ENCODE measurements at places on chromosomes 12 and 14.

GRCh38 chr14:35229084-35229791, 62.9 kb upstream of the PSMA6 start:
- DNase-seq: peak; percentile 18

- no peak for DNase-seq
Observed at GRCh38 chr12:126033751-126034150, 968.5 kb downstream of the AACS start.

GRCh38 chr12:51923506-51924365, 16.4 kb downstream of the ACVRL1 start:
- peak; percentile 26 for DNase-seq

DNA sequence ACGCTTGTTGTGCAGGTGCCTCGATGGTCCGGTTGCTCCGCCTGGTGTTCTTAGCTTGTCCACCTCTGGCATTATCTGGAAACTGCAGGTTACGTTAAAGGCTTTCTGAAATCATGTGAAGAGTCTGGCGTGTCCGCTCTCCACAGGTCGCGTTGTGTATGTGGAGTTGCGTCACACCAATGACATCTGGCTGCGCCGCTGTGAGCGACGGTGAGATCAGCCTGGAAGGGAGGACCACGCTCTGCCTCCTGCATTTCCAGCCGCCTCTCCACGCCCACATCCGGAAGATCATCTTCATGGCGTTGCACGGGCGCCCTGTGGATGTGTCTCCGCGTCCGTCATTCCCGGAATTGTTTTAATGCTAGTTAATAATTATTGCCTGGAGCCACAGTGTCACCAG, 50.6 kb upstream of the GALNT9 start:
- DNase-seq: no peak

- no peak for DNase-seq
Observed at GRCh38 chr14:69615121-69615495, 3.7 kb downstream of the SUSD6 start.

- DNase-seq: peak; percentile 50
Observed at GRCh38 chr12:44875954-44876543, at the start of gene NELL2. Gene NELL2, minus strand, starts transcription at chr12:44876315. Its CDS starts 446 bp downstream, at chr12:44875869.

GRCh38 chr12:31558521-31558920, 32.4 kb downstream of the DENND5B start:
- no peak for DNase-seq

DNA sequence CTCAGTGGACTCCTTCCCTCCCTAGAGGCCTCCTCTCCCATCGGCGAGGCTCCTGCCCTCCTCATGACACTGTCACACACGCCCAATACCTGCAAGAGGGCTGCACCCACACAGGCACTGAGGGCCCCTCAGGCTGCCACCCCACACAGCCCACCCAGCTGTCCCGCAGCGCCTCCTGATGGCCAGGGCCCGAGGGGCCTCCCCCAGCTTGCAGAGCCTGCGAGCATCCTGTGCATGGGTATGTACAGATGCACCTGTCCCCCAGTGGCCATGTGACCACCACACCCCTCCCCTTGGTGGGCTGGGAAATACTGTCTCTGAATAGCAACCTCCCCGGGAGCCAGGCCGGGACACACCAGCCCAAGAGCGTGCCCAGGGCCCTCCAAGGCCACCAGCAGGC, 19.0 kb upstream of the NUDT14 start:
- DNase-seq: no peak

- no peak for DNase-seq
Observed at GRCh38 chr14:57382283-57382682, 8.1 kb upstream of the NAA30 start.

DNA sequence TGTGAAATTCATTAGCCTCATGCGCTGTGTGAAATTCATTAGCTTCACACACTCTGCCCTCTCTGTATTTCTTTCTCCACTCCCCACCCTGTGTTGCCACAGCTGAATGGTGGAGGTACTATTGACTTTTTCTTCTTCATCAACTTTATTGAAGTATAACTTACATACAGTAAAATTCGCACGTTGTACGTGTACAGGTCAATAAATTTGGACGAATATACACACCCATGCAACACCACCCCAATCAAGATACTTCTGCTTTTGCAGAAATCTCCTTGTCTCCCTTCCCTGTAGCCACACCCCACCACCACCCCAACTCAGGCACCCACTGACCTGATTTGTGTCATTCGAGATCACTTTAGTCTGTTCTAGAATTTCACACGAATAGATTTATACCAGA, 51.8 kb downstream of the FBXL14 start:
- DNase-seq: no peak

GRCh38 chr14:92692822-92693226, 55.6 kb downstream of the LGMN start:
- peak; percentile 16 for DNase-seq

GRCh38 chr12:98653866-98654493, 8.9 kb downstream of the APAF1 start:
- DNase-seq: peak; percentile 56

- DNase-seq: no peak
Observed at GRCh38 chr12:12985817-12986408, 14.2 kb downstream of the HEBP1 start.

DNA sequence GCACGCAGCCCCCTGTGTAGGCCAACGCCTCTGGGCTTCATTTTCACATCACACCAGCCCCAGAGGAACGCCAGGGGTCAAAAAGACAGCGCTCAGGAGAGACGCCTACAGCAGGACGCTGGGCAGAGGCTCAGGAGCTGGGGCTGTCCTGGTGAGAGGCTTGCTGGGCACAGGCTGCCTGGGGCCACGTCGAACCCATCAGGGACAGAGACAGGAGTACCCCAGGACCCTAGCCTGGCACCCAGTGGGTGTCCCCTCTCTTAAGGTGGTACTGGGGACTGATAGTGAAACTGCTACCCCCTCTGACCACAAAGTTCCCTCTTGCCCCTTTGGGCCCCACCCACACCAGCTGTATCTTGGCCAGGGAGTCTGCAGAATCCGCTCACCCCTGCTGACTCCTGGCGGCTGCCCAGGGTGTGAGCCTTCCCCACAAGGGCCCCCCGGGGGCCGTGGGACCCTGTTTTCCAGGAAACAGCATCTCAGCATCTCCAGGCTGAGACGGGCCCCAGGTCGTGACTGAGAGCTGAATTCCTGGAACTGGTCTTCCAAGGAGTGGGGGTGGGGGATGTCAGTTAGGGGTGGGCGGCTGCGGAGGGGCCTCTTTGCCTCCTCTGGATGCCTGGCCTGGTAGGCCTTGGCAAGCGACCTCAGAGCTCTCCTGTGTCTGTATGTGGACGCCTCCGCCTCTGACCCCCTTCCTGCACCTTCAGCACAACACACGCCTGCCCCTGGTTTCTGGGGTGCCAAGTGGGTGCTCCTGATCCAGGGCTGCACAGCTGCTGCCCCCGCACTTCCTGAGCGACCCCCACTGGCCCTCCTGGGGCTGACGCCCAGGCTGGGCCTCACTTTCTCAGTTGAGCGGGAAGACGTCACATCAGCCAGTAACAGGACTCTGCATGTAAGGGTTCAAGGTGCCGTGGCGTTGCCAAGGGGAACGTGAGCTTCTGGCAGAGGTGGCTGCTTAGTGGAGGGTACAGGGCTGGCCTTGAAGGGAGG, 321.9 kb upstream of the RTL1 start:
- no peak for DNase-seq

- peak; percentile 82 for DNase-seq
Observed at GRCh38 chr12:38921025-38921677, 15.8 kb upstream of the CPNE8 start.

- DNase-seq: no peak
Observed at GRCh38 chr12:51867796-51868428, 19.4 kb upstream of the FIGNL2 start.

DNA sequence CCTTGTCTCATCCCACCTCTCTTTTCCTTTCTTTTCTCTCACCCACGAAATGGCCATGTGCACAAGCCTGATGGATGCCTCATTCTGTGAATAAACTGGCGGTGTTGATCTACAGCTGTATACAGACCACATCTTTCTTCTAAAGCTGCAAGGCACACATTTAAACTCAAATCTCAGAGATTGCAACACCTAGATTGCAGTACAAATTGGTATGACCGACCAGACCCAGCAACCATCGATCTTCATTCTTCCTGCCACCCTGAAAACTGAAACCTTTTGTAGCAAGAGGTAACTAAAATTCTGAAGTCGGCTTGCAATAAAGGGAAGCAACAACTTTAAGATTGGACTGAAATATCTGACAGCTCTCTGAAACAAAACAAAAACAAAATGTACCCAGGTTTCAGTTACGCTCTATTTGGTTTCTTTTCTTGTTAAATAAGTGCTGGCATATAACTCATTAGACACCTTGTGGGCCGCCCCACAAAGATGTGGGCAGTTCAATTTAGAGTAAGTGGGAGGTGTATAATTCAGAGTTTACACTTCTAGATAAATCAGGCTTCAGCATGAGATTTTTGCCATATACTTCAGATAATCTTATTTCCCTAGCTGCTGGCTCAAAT, 390.0 kb upstream of the NOVA1 start:
- DNase-seq: peak; percentile 76

DNA sequence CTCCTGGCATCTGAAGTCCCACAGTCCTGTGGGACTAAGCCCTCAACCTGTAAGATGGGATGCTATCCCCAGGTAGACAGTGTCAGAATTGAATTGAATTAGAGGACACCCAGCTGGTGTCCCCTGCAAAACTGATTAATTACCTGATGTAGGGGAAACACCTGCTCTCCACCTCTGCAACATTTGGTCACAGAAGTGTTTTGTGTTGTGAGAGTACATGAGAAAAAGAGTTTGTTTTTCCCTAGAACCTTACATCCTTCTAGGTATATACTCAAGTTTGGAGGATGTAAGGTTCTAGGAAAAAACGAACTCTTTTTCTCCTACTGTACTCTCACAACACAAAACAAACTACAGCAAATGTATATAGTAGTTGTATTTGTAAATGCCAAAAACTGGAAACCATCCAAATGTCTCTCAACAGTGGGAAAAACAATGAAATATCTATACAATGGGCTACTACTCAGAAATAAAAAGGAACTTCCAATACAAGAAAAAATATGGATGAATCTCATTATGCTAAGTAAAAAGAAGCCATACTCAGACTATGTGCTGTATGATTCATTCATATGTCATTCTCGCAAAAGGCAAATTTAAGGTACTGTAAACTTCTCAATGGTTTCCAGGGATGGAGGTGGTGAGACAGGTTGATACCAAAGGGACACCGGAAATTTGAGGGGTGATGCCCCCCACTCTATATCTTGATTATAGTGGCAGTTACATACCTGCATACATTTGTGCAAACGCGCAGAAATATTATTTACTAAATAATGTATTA, 160.7 kb downstream of the MED13L start:
- DNase-seq: no peak

GRCh38 chr14:54589076-54589475, 22.1 kb downstream of the SAMD4A start:
- DNase-seq: no peak

DNA sequence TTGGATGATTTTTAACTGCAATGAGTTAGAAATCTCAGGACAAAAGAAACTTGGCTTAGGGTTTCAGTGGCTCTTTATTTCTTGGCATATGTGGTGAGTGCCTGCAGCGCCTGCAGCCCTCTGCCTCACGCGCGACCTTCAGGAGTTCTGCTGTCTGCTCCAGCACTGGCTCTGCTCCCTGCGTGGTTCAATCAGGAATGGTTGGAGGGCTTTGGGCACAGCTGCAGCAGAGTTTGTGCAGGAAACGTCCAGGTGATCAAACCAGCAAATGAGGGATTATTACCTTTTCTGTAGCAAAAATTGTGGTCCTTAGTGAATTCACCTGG, 19.8 kb downstream of the PPM1H start:
- DNase-seq: no peak

- no peak for DNase-seq
Observed at GRCh38 chr14:104296388-104297312, 158.3 kb downstream of the KIF26A start.

DNA sequence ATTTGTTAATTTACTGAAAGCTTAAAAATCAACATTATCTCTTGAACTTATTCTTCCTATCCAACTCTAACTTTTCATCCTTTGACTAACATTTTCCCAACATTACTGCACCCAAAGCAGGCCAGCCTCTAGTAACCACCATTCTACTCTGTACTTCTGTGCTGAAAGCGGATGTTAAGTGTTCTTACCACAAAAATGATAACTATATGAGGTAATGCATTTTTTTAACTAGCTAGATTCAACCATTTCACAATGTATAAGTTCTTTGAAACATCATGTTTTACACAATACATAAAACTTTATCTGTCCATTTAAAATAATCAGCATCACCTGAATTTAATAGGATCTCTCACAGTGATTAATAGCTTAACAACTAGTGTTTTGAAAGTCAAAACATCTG, 468.5 kb upstream of the MGAT4C start:
- no peak for DNase-seq

- DNase-seq: no peak
Observed at GRCh38 chr12:97939156-97939555, 476.6 kb downstream of the RMST start.

GRCh38 chr14:27528328-27528727, 930.5 kb upstream of the NOVA1 start:
- DNase-seq: peak; percentile 41

DNA sequence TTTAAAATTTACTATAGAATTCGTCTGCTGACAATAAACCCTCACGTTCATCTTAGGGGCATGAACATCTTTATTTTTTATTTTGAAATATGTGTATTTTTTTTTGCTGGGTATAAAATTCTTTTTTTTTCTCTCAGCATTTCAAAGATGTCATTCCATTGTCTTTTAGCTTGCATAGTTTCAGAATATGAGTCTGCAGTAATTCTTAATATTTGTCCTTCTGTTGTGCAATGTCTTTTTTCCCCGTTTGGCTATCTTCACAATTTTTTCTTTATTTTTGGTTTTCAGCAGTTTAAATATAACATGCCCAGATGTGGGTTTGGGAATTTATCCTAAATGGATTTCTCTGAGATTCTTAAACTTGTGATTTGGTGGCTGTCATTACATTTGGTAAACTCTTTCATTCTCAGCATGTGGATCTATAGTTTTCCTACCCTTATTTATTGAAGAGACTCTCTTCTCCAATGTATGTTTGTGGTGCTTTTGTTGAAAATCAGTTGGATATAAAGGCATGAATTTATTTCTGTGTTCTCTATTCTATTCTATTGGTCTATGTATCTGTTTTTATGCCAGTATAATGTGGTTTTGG, 37.8 kb upstream of the PLBD1 start:
- DNase-seq: no peak

DNA sequence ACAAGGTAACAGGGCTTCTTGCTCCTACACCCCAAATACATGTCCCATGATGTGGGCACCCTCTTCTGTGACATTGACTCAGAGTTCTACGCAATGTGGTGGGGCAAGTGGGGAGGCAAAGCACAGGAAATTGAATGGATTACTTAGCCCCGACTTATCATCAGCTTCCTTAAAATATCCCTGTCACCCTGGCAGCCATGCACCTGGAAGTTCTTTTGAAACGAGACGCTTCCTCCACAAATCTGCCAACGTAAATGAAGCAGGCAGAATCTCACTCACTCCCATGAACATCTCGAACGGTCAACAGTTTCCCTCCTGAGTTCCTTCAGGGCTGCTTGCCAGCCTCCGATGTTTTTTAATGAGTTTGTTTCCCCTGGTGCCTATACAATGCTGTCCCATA, 33.5 kb downstream of the RNFT2 start:
- no peak for DNase-seq

DNA sequence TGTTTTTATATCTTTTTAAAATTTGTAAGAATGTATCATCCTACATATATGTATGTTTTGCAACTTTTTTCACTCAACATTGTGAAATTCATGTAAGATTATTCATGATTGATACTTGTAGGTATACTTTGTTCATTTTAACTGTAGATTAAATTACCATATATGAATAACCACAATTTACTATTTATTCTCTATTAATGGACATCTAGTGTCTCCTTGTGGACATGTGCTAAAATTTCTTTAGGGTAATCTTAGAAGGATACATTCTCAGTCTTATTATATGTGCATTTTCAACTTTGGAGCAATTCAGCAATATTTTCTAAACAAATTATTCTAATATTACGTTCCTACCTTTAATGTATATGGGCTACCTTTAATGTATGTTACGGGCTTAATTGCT, 192.4 kb downstream of the FUT8 start:
- DNase-seq: no peak

Data from MM.1S (cell line).